ENCODE measurements at places on chromosomes 6 and 20.
A peak's percentile ranks its signal among the peaks of the same experiment; 100 is the strongest.

- no peak for DNase-seq
These were observed 49.0 kb downstream of the COL11A2 start for GRCh38 chr6:33143113-33143770.

GRCh38 chr6:91961671-91962070 lies 1374.8 kb upstream of the MAP3K7 start:
- no peak for DNase-seq

DNA sequence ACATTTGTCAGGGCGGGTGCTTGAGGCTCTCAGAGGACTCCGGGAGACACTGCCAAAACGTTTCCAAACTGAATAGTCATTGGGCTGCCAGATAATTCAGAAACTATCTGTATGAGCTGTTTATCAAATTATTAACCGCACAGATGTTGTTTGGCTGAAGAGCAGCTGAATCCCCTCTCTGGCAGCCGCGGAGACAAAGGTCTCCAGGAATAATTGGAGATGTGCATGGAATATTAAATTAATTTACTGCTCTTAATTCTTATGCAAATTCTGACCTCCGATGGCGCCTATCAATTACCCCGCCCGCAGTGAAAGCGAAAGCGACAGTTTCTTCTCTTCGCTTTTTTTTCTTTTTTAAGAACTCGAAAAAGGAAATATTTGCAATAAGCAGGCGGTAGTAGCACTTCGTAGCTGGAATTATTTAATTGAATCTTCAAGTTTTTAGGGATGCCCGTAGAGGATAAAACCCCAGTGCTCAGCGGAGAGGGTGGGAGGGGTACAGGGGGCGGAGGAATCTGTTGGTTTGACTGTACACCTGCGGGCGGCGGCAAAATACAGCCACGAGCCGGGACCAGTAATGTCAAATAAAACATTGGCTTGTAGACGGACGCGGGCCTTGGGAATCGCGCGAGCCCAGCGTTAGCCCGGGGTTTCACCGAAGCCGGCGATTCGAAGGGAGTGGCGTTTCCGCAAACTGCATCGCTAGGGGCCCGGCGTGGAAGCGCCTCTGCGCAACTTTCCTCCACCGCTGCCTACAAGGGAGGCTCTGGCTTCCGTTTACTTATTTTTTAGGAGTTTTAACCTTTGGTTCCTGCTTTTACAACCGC lies 6.2 kb downstream of the LINC00237 start:
- DNase-seq = no peak

DNA sequence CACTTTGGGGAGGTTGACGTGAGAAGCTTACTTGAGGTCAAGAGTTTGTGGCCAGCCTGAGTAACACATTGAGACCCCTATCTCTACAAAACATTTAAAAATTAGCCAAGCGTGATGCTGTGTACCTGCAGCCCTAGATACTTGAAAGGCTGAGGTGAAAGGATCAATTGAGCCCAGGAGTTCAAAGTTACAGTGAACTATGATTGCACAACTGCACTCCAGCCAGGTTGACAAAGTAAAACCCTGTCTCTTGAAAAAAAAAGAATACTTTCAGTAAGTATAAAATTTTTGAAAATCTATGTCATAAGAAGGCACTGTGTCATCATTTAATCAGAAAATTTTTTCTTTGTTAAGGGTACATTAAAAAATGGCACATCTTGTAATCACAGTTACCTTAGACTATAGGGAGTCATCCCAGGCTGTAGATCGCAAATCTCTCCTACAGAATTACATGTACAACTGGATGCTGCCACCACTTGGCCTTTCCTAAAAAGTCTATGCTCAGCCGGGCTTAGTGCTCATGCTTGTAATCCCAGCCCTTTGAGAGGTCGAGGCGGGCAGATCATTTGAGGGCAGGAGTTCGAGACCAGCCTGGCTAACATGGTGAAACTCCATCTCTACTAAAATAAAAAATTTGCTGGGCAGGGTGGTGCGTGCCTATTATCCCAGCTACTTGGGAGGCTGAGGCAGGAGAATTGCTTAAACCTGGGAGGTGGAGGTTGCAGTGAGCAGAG lies 17.0 kb upstream of the MRS2 start:
- DNase-seq = no peak

DNA sequence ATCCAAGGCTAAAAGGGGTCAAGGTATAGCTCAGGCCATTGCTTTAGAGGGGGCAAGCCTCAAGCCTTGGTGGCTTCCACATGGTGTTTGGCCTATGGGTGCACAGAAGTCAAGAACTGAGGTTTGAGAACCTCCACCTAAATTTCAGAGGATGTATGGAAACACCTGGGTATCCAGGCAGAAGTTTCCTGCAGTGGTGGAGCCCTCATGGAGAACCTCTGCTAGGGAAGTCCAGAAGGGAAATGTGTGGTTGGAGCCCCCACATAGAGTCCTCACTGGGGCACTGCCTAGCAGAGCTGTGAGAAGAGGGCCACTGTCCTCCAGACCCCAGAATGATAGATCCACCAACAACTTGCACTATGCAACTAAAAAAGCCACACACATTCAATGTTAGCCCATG lies 678.7 kb upstream of the ADGRB3 start:
- DNase-seq = no peak

DNA sequence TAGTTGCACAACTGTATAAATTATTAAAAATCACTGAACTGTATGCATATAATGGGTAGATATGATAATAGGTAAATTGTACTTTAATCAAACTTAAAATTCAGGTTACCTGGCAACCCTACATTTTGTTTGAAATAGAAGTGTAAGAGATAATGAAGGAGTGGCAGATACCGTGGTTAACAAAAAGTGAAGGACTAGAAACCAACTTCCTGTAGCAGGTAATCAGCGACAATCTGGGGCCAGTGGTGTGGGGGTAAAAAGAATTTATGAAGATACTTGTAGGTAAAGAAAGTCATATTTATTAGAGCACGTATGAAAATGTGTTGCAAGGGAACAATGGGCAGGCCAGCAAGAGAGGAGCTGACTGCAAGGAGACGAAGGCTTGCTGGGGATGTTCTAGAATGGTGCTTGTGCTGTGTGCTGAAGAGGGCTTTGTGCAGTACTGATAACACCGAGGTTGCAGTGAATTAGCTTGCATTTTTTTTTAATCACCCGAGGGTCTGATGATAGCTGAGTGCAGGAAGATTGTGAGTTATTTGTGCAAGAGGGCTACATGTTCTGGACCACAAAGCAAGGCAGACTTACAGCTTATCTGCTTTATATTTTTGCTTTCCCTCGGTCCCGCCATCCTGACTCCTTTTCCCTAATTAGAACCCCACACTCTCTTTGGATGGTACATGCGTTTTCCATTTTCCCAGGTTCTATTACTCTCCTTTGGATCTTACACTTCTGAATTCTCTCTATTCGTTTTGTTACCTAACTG lies 4.6 kb upstream of the ENPP1 start:
- no peak for DNase-seq

DNA sequence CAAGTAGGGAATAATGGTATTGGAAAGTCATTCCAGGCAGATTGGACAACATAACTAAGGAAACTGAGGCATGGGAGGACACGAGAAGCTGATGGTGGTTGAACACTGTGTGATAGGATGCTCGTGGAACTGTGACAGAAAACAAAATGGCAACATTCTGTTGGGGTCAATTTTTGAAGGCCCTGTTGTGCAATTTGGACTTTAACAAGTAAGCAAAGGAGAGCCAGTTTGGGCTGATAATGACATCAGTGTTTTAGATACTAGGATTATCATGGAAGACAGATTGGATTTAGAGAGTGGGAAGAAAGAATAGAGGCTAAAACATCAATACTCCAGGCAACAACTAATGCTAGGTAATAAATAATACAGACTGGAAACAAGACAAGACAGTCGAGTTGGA lies 53.1 kb downstream of the PRKN start:
- DNase-seq = no peak

GRCh38 chr6:48664826-48665225 lies 553.8 kb upstream of the PTCHD4 start:
- no peak for DNase-seq

DNA sequence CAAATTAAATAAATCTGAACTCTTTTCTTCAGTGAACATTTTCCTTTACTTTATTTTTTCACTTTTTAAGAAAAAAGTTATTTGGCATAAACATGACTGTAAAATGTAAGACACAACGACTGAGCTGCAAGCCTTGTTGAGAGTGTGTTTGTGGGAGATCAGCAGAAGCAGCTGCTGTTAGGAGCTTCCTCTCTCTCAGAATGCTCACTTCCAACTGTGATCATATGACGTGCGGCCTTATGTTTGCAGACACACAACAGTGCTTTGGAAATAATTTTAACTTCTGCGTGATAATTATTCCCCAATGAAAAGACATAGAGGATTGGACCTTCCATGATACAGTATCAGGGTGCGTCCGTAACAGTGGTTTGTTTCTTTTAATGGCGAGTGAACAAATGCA lies 104.0 kb downstream of the ARHGAP18 start:
- no peak for DNase-seq

DNA sequence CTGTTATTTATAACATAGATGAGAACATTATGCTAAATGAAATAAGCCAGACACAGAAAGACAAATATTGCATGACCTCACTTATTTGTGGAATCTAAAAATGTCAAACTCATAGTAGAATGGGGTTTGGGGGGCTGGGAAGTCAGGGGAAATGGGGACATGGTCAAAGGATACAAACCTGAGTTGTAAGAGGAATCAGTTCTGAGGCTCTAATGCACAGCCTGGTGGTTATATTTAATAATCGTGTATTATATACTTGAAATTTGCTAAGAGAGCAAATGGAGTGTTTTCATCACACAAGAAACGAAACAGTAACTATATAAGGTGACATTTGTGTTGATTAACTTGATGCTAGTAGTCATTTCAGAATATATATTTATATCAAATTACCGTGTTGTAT lies 40.8 kb upstream of the GFOD1 start:
- DNase-seq = peak; percentile 30

- peak; percentile 68 for DNase-seq
These were observed 1.2 kb upstream of the HMGA1 start for GRCh38 chr6:34235307-34236130.

- DNase-seq = peak; percentile 88
These were observed 233.5 kb upstream of the QKI start for GRCh38 chr6:163180874-163181541.

GRCh38 chr6:109139109-109139508 lies 43.8 kb downstream of the CEP57L1 start:
- peak; percentile 70 for DNase-seq

- no peak for DNase-seq
These were observed 18.1 kb downstream of the AKIRIN2 start for GRCh38 chr6:87683890-87684289.

GRCh38 chr6:167976708-167977107 lies 20.8 kb upstream of the KIF25 start:
- DNase-seq = no peak

GRCh38 chr20:18754030-18754652 lies 59.4 kb upstream of the SCP2D1 start:
- DNase-seq = peak; percentile 57

DNA sequence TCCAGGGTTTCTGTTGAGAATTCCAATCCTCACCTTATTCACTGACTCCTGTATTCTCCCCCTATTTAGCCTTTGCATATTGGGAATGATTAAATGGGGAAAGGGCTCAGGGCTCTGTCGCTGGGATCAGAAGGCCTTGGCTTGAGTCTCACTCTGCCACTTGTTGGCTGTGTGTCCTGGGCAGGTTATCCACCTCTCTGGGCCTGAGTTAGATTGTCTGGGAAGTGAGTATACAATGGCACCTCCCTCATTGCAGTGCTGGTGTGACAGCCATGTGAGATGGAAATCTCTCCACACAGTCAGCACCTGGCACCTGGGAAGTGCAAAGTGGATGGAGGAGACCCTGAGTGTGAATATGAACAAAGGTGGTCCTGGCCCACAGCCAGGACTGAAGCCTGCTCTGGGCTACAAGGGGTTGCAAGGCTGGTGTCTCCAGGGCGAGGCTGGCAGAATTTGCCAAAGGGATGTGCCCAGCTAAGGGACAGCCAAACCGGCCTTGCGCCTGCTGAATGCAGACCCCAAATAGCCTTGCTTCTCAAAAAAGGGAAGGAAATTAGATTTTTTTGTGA lies 200.0 kb upstream of the PMEPA1 start:
- DNase-seq = no peak

GRCh38 chr20:37376791-37377190 lies 30.9 kb downstream of the SRC start:
- DNase-seq = no peak

DNA sequence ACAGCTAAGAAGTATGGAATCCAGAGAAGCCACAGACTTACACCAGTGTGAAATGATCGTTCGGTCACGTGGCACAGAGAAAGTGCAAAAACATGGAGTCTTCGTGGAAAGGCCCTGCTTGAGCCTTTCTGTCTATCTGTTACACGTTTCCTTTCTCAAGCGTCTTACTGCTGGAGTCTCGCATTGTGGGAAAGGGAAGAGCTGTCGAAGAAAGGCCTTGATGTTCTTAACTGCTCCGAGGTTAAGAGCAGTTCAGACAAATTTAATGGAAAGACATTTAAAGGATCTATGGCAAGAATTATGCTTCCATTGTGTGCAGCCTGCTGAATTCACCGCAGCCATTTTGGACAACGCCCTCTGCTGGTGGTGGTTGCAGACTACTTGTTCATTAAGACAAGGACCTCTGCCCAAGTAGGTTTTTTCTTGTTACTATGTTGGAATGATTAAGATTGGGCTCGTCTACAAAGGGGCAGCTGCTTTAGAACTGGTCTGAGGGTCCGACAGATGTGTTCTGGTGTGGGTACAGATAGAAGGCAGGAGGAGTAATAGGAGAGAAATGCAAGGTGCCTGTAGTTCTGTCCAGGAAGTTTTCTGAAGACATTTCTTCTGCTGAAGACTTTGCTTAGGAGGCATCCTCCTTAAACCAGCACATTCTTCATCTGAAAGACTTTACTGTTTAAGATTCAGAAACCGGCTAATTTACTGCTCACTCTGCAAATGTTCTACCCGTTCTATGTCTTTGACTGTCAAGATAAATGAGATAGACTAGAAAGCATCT lies 24.7 kb upstream of the CCN6 start:
- DNase-seq = peak; percentile 86

- DNase-seq = no peak
These were observed 1.3 kb downstream of the MAN1A1 start for GRCh38 chr6:119348096-119348747.

DNA sequence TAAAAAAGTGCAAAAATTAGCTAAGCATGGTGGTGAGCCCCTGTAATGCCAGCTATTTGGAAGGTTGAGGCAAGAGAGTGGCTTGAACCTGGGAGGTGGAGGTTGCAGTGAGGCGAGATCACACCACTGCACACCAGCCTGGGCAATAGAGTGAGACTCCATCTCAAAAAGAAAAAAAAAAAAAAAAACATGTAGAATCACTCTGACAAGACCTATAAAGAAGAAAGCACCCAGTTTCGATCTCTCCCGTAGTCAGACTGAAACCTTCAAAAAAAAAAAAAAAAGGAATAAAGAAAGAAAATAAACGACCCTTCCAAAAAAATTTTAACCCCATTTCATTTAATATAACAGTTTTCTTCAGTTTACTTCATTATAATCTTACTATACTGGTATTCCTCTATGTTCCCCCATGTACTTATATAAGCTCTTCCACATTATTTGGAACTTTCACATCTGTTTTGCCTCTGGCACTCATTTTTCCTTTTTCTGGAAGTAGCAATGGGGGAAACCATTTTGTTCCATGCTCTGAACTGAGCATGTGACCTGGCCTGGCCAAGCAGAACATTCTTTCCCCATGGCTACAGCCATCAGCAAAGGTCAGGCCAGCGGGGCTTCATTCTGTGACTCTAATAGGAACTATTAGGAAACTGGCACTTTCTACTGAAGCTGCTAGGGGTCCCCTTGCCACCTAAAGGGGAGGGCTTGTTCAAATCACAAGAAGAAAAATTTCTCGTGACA lies 9.6 kb downstream of the SLC18B1 start:
- DNase-seq = no peak
